ENCODE measurements at places on chromosomes 5 and 9.

DNA sequence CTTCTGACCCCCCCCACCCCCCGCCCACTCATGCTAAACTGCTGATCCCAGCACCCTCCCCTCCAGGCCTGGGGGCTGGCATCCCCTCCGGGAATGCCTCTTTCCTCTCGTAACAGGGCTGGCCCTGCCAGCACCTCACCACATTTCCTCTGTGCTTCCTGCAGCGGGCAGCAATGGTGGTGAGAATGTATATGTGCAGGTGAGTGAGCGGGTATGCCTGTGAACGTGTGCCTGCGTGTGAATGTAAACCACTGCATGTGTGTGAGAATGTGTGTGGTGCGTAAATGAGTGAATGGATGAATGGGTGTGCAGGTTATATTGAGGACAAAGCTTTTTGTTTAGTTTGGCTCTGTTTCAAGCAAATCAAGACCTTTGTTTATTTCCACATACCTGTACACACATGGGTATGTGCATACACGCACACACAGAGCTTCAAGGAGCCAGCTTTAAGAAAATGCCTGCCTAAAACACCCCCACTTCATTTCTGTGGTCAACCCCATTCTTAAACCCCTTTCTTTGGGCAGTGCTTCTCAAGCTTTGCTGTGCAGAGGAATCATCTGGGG, 95.7 kb upstream of the SHB start:
- no peak for DNase-seq

DNA sequence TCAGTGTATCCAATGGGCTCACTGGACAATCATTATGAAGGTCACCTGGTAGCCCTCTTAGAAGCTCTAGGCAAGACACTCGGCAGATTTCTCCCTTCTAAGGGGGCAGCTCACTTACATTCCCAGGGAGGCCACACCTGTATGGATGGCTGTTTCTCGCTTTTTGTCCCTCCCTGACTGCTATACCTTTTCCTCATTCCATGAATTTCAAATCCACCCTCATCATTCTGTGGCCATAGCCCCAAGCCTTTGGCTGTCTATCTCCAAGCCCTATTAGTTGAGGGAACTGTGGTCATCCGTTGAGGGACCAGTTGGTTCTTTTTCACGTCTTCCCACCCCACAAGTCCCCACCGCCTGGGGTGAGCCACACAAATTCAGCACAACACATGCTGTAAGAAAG, 85.0 kb upstream of the RARS1 start:
- DNase-seq: no peak

DNA sequence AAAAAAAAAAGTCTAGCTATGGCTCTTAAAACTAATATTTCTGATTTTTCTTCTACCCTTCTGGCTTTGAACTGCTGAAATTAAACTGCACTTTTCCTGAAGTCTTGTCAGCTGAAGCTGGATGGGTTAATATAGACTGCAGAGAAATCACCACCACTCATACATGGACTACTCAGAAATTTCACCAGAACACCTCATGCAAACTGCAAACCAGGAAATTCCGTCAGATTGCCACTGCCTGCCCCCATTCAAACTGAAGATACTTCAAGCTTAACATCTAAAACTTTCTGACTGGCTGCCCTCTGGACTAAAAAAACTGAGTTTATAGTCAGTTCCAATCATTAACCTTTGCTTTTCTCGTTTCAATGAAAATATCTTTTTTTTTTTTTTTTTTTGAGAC, 11.6 kb upstream of the ANXA2R start:
- no peak for DNase-seq

DNA sequence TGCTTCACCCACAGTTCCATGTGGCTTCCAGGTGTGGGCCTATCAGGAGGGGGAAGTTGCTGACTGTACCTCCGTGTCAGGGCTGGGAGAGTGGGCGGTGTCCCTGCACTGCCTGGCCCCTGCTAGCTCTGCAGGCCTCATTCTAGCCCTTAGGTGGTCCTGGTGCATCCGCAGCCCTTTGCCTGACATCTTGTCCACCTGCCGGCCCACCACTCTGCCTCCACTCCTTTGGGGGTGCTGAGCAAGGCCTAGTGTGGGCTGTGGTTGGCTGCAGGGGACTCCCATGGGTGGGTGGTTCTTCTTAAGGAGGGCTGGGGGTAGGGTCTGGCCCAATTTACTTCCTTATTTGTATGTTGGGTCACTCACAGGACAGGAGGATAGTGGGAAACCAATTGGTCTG, 66.9 kb downstream of the HSPA4 start:
- no peak for DNase-seq

DNA sequence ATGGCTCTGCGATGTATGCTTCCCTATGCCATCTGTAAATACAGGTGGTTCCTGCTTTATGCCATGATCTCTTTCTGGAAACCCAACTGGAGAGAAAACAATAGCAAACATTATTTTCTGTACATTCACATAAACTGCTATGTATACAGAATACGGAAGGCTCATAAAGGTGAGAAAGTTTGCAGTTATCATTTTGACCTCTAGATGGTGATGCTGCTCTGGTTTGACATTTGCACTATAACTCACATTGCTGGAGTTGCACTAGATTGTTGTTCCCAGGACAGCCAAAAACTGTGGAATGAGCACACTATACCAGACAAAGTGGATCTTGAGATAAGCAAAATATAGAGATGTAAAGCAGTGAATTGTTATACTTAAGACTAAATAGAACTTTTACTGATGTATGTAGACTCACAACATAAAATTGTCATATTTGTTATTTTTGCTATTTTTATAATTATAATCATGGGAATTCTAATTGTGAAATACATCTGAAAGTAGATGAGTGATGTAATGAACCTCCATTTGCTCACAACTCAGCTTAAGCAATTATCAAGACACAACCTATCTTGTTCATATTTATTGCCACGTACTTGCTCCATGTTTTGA, 246.5 kb downstream of the PTPRD start:
- peak; percentile 29 for DNase-seq

- no peak for DNase-seq
Measured at GRCh38 chr9:134592018-134592818, 49.4 kb upstream of the COL5A1 start.

DNA sequence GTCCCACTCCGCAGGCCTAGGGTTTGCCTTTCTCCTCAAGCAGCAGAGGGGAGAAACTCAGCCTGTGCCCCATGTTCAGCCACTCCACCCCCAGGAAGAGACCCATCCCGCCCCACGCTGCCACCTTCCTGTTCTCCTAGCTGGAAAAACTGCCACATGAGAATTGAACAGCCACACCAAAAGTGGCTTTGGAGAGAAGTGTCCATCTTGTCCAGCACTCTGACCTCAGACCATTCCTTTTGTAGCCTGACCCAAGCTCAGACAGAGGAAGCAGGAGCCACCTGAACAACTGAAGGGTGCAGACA, 8.3 kb upstream of the SLC25A48 start:
- no peak for DNase-seq

DNA sequence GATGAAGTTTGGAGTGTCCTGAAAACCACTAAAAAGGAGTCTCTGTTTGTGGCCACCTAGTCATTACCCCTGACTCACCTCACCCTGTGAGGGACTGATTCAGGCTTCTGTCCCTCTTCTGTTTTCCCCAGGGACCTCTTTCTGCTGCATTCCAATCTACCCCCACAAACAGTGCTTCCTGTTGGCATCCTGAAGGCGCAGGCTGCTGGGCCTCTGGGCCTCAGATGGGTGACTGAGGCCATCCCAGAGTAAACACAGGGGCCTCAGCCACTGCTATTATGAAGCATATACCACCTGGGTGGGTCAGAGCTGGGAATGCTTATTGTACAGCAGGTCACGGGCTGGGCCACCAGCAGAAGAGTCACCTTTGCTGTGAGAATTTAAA, 20.0 kb downstream of the MORN5 start:
- peak; percentile 44 for DNase-seq

Measured in mammary epithelial cell (primary cell).